Ovary (tissue), 10 donors: ENCODE measurements at places on chromosomes 13 and 19. TPM values are rescaled to one million over a fixed set of nuclear protein-coding genes. Genes with fewer than 3 reads are reported as not detected.

GRCh38 chr19:44876930-44877535, 14.0 kb upstream of the TOMM40 start:
- DNase-seq, result no peak
- peaks cover 4% of the 10 kb centered on the region for H3K4me1 ChIP-seq
- H3K4me3 ChIP-seq, result no peak overlapping the region
- H3K27me3 ChIP-seq, result no peaks in the 10 kb centered on the region
- no peaks in the 10 kb centered on the region for H3K36me3 ChIP-seq

DNA sequence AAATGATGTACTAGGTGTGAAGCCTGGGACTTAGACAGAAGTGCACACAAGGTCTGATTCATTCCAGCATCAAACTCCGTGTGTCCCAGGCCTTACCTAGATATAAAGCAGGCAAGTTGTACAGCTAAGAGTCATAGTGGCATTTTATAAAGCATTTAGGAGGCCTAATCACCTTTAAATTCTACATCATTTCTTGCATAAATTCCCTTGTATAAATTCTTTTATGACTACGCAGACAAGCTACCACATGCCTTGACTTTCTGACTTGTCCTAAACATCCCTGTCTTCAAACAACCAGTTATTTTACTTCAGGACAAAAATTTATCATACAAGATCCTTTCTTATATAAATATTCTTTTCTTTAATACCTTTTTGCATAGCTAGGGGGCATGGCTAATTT, 22.5 kb downstream of the TMEM255B start:
- no peaks in the 10 kb centered on the region for H3K4me1 ChIP-seq
- H3K27ac ChIP-seq, result no peak overlapping the region
- H3K4me3 ChIP-seq, result no peak overlapping the region
- no peak for DNase-seq
- no peaks in the 10 kb centered on the region for H3K36me3 ChIP-seq
- no peaks in the 10 kb centered on the region for H3K27me3 ChIP-seq

ZNF582 gene
- total RNA-seq, result 8.3 TPM

DNA sequence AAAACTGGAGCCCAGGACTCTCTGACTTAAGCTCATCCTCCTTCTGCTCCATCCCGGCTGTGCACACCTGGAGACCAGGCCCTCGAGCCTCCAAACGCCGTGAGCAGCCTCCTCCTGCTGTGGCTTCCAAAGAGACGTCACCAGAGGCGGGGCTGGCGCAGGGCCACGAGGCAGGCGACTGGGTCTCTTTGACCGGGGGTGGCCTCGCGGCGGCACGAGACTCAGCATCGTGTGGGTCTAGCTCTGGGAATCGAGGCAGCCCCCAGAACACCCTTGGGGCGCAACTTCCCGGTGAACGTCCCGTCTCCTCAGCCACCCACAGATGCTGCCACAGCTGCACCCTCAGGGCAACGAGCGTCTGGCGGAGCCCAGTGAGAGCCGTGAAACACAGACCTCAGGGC, 22.8 kb downstream of the RASA3 start:
- H3K4me3 ChIP-seq, result no peak overlapping the region
- H3K27ac ChIP-seq, result no peak overlapping the region
- no peaks in the 10 kb centered on the region for H3K27me3 ChIP-seq
- no peak for DNase-seq
- H3K36me3 ChIP-seq, result no peaks in the 10 kb centered on the region
- peaks cover 6% of the 10 kb centered on the region for H3K4me1 ChIP-seq

- no peak overlapping the region for H3K4me3 ChIP-seq
- DNase-seq, result no peak
- no peak overlapping the region for H3K27ac ChIP-seq
- no peaks in the 10 kb centered on the region for H3K36me3 ChIP-seq
- no peaks in the 10 kb centered on the region for H3K4me1 ChIP-seq
These were observed 140.9 kb downstream of the ZNF536 start for GRCh38 chr19:30513082-30513411.

PTPRS gene
- total RNA-seq, result 168 TPM

DNA sequence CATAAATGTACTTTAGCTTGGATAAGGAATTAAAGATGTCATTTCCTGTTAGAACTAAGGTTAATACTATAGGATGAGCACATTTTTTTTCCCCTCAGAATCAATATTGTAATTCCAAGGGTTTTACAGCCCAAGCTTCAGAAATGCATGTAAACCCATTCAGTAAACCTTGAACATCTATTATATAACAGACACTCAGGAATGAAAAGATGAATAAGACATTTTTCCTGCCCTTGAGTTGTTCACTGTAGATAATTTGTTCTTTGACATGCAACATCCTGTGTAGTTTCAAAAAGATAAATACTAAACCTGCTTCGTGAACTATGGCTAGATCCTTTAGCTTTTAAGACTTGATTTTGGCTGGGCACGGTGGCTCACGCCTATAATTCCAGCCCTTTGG, 21.7 kb upstream of the KCTD4 start:
- no peak overlapping the region for H3K27ac ChIP-seq
- no peak for DNase-seq
- H3K27me3 ChIP-seq, result no peaks in the 10 kb centered on the region
- H3K36me3 ChIP-seq, result no peaks in the 10 kb centered on the region
- H3K4me3 ChIP-seq, result no peak overlapping the region

GRCh38 chr19:18233224-18233825, 7.1 kb upstream of the PDE4C start:
- no peak overlapping the region for H3K27ac ChIP-seq
- no peaks in the 10 kb centered on the region for H3K27me3 ChIP-seq
- DNase-seq, result peak; percentile 57
- H3K36me3 ChIP-seq, result no peaks in the 10 kb centered on the region
- no peak overlapping the region for H3K4me3 ChIP-seq

DNA sequence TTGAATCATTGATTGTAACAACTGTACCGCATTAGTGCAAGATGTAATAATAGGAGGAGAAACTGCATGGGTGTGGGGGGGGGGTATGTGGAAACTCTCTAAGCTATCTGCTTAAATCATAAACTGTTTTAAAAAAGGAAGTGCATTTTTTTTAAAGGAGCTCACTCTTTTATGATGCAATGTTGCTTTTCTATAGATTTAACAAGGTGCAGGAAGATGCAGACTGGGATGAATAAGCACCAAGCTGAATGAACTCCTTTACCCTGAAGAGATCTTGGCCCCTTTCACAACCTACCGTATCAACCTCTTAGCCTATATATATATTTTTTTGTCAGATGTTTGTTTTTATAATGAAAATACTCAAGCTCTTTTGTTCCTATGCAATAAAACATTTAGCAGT, 95.9 kb downstream of the AKAP11 start:
- DNase-seq, result no peak
- H3K27me3 ChIP-seq, result peaks cover 6% of the 10 kb centered on the region
- no peaks in the 10 kb centered on the region for H3K36me3 ChIP-seq
- no peaks in the 10 kb centered on the region for H3K4me1 ChIP-seq

DNA sequence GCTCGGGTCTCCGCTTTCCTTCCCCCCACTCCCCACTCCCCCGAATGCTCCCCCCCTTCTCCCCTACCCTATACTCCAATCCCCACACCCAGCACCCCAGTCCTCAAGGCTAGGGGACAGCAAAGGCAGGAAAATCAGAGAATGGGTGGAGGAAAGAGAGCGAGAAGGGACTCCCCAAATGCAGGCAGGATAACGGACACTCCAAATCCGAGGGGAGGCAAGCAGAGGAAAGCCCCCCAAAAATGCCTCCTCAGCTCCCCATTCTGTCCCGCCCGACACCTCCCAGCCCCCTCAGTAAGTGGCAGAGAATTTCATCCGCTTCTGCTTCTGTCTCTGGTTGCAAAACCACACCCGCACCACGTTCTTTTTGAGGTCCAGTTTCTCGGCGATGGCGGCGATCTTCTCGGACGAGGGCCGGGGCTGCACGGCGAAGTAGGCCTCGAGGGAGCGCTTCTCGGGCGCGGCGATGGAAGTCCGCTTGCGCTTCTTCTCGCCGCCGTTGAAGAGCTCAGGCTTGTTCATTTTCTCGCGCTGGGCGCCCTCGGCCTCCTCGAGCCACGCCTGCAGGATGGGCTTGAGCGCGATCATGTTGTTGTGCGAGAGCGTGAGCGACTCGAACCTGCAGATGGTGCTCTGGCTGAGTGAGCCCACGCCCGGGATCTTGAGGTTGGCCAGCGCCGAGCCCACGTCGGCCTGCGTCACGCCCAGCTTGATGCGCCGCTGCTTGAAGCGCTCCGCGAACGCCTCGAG, 2.1 kb downstream of the POU4F1 start:
- no peak overlapping the region for H3K27ac ChIP-seq
- no peak for DNase-seq
- H3K4me3 ChIP-seq, result no peak overlapping the region
- H3K27me3 ChIP-seq, result no peaks in the 10 kb centered on the region
- H3K4me1 ChIP-seq, result peaks cover 14% of the 10 kb centered on the region
- H3K36me3 ChIP-seq, result no peaks in the 10 kb centered on the region

DNA sequence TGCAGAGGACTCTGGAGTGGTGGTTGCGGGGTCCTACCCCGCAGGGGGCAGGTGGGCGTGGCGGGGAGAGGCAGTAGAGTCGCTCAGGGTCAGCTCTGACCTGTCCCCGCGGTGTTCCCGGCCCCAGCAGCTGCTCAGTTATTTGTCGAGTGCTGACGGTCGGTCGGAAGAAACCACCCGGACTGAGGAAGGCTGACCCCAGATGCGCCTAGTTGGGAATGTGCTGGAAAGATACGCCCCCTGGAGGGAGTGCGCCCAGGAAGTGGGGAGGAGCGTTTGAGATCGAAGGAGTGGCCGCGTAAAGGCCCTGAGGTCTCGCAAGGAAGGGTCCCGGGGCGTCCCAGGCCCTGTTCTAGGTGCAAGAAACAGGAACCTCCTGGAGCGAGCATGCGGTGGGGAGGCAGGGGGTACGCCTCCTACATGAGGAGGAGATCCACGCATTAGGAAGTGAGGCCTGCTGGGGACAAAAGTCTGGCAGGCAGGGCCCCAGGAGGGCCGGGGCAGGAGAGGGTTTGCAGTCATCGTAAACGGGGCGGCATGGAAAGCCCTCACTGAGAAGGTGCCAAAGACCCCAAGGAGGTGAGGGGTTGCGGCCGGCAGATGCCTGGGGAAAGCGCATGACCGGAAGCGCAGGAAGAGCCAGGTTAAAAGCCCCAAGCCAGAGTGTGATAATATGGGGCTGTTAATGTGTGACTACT, 9.2 kb downstream of the CCDC8 start:
- H3K4me1 ChIP-seq, result peaks cover 20% of the 10 kb centered on the region
- peak overlapping the region; percentile 74 for H3K27ac ChIP-seq
- peak; percentile 70 for DNase-seq
- H3K4me3 ChIP-seq, result peak overlapping the region; percentile 41
- H3K27me3 ChIP-seq, result no peaks in the 10 kb centered on the region

DNA sequence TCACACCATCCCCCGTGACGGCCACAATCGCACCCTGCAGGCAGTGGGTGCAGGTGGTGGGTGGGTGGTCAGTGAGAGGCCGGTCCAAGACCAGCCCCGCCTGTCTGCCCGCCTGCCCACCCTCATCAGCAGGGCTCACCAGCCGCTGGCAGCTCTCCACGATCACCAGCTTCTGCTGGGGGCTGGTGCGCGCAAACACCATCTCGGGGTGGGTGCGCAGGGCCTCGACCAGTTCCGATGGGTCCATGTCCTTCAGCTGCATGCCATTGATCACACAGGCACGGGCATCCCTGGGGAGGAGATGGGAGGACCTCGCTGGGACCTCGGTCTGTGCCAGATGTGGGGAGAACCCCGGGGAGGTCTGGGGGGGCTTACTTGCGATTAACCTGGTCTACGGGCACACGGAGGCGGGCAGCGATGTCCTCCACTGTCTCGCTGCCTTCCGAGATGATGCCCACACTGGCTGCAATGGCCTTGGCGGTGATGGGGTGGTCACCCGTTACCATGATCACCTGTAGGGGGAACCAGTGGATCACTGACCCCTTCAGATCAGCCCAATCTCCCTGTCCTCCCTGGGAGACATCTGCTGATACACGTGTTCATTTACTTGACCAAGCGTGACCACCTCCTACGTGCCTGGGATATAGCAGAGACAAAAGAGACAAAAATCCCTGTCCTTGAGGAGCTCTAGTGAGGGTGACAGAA, 8.0 kb downstream of the ATP4A start:
- no peaks in the 10 kb centered on the region for H3K36me3 ChIP-seq
- no peaks in the 10 kb centered on the region for H3K4me1 ChIP-seq
- H3K4me3 ChIP-seq, result no peak overlapping the region

DNA sequence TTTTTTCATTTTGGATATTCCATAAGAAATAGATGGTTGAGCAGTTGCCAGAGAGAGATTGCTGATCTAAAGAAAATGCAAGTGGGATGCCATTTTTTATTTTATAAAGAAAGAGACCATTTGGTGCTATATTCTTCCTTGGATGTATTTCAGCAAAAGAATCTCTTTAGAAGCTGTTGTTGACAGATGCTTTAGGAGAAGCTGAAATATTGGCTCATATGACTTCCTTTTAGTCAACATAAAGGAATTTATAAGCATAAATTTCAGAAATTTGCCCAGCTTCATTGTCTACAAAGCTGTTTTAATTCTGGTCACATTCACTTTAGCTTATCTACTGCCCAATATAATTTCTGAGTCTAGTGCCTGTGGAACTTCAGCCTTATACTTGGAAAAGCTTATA, 36.9 kb downstream of the POLR1D start:
- DNase-seq, result no peak
- no peaks in the 10 kb centered on the region for H3K4me1 ChIP-seq
- no peaks in the 10 kb centered on the region for H3K36me3 ChIP-seq

S1PR4 gene
- total RNA-seq, result not detected

GRCh38 chr19:35157431-35157830, 2.9 kb downstream of the FXYD5 start:
- no peak overlapping the region for H3K27ac ChIP-seq
- H3K4me3 ChIP-seq, result no peak overlapping the region
- DNase-seq, result no peak
- H3K4me1 ChIP-seq, result no peaks in the 10 kb centered on the region
- H3K36me3 ChIP-seq, result no peaks in the 10 kb centered on the region
- no peaks in the 10 kb centered on the region for H3K27me3 ChIP-seq

DNA sequence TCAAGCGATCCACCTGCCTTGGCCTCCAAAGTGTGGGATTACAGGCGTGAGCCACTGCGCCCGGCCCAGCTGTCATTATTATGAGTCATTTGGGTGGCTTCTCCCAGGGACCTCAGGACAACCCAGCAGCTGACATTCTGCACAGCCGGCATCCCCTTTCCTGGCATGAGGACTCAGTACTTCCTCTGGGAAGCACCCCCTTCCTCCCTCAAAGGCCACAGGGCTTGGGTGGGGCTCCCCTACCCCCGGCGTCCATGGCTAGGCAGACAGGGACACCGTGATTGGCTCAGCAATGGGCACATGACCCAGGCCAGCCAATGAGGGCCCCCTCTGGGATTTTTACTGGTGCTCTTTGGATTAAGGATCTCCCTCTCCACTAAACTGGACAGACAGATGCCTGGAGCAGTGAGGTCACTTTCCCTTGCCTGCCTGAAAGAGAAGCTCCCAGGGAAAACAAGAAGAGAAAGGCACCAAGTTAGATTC, 6.0 kb downstream of the KANK2 start:
- no peak overlapping the region for H3K4me3 ChIP-seq
- no peaks in the 10 kb centered on the region for H3K27me3 ChIP-seq
- peaks cover 31% of the 10 kb centered on the region for H3K4me1 ChIP-seq
- no peaks in the 10 kb centered on the region for H3K36me3 ChIP-seq

GRCh38 chr13:90443268-90443667, 904.2 kb upstream of the MIR17HG start:
- H3K4me3 ChIP-seq, result no peak overlapping the region
- no peaks in the 10 kb centered on the region for H3K4me1 ChIP-seq
- no peaks in the 10 kb centered on the region for H3K36me3 ChIP-seq
- DNase-seq, result no peak
- H3K27ac ChIP-seq, result no peak overlapping the region

IFI30 gene
- 23.4 TPM for total RNA-seq
